ENCODE measurements at places on chromosomes 12 and 14.

DNA sequence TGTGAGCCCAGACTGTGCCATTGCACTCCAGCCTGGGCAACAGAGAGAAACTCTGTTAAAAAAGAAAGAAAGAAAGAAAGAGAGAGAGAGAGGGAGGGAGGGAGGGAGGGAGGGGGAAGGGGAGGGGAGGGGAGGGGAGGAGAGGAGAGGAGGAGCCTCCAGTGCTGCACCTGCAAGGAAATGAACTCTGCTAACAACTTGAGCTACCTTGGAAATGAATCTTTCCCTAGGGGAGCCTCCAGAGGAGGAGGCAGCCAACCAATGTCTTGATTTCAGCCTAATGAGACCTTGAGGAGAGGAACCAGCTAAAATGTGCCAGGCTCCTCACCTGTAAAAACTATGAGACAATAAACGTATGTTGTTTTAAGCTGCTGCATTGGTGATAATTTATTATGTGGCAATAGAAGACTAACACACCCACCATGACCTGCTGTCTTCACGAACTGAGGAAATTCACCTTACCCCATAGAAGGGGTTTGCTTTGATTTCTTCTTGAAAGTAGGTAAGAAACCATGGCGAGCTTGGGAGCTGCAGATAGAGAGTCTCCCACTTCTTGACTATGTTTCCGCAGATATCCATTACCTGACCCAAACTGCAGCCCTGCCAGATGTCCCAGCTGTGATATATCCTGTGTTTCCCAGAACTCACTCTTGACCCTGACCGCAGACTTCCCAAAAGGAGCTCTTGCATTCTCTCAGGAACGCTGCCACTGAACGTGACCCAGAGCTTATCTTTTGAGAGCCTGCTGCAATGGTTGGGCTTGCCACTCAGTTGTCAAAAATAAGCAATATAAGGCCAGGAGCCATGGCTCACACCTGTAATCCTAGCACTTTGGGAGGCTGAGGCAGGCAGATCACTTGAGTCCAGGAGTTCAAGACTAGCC lies 31.5 kb upstream of the TMPO start:
- no peak for DNase-seq

- no peak for DNase-seq
Observed at GRCh38 chr14:102629011-102629444, 36.6 kb downstream of the RCOR1 start.

DNA sequence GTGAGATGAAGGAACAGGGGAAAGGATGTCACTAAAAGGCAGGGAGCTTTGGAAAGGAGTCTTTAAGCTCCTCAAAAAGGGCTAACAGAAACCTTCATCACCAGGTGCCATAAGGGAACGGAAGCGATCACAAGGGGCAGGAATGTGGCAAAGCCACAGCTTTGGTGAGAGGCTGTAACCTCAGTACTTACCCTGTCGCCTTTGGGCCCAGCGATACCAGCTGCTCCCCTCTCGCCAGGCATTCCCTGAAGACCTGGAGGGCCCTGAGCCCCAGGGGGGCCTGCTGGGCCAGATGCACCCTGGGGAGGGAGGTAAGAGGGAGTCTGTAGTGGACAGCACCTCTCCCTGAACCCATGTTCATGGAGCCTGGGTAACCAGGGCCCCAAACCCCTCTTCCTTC lies 18.9 kb downstream of the TMEM106C start:
- DNase-seq = no peak

DNA sequence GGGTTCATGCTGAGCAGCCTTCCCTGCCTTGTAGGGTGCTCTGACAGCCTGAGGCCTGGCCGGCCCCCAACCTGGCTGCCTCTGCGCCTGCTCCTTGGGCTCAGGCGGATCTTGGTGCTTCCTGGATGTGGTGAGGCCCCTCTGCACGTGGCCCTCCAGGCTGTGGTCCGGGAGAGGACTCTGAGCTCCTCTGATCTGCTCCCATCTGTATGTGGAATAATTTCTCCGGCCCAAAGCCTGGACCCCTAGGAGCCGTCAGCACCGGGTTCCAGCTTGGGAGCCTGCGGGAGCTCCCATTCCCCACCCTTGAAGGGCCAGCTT lies 21.3 kb upstream of the EIF2B2 start:
- DNase-seq = no peak

GRCh38 chr12:6062757-6063735 lies 61.4 kb downstream of the VWF start:
- DNase-seq = no peak

DNA sequence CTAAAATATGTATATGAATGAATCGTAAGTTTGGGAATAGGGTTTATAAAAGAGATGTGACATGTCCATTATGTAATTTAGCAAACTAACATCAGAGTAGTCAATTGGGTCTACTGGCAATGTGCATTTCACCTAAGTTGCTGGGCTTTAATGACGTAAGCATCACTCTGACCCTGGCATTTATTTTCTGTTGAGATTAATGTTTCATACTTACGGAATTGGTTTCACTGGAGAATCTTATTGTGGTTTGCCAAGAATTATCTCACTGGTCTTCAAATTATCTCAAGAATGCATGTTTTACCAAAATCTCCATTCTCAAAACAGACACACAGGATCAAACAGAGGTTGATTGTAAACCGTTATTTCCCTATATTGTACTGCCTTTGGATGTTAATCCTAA lies 437.1 kb downstream of the NPAS3 start:
- DNase-seq = no peak

- no peak for DNase-seq
Observed at GRCh38 chr12:125124320-125124966, 59.2 kb downstream of the AACS start.

DNA sequence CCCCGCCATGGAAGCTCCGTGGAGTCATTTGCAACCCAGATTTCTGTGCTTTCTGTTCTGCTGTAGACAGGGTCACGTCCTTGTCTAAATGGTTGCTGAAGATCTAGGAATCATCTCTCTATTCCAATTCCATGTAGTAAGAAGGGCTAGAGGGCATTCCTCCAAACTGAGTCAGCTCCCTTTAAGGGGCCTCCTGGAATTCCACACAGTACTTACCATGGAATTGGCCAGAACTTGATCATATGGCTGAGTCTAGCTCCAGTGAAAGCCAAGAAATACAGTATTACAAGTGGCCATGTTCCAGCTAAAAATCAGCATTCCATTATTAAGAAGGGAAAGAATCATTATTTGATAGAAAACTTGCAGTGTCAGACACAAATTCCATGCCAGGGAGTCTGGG lies 171.9 kb downstream of the PRKCH start:
- no peak for DNase-seq

GRCh38 chr12:88570103-88570502 lies 10.2 kb downstream of the KITLG start:
- no peak for DNase-seq

- no peak for DNase-seq
Observed at GRCh38 chr14:98189511-98189910, 1082.5 kb downstream of the BCL11B start.

GRCh38 chr14:68261092-68261842 lies 441.7 kb downstream of the RAD51B start:
- DNase-seq = no peak

DNA sequence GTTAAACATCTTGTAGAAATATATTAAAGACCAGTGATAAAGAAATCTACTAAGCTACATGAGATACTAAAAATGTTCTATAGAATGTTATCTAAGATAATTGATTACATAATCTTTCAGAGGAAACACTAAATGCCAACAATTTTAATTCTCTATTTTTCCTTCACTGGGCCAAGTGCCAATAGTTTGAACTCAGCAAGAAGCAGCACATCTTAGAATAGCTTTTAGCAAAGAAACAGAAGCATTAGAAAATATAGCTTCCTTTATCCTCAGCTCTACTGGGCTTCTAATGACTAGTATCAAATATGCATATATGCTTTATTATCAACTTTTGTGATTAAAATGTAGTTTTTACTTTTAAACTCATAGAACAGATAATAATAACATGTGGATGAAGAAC lies 461.4 kb upstream of the USP15 start:
- no peak for DNase-seq

GRCh38 chr14:55180006-55180405 lies 11.4 kb downstream of the DLGAP5 start:
- no peak for DNase-seq

DNA sequence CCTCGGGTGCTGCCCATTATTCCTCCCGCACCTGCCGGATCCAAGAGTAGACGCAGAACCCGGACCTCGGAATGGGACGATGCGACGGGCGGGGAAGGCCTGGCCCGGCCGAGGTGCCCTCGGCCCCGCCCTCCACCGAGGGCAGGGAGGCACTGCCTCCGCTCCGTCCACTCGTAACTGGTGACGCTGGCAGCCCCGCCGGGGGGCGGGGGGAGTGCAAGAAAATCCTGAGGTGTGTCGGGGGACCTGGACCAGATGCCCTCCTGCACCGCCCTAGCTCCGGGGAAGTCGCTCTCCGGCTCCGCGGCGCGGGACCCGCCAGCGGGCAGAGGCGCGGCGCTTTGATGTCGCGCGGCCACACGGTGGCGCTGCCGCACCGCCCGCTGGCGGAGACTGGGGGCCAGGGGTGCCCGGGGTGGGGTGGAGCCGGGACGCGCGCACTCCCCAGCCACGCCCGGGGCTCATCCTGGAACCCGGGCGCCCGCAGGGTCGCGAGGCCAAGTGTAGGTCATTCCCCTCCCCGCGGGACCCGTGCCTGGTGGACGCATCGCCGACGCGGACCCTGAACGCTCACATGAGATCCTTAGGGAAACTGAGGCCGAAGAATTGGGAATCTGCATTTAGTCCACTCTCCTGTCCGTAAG lies 202.8 kb downstream of the TTC8 start:
- no peak for DNase-seq

GRCh38 chr12:89155826-89156225 lies 196.5 kb downstream of the DUSP6 start:
- no peak for DNase-seq

- DNase-seq = no peak
Observed at GRCh38 chr14:72565149-72565559, 328.7 kb downstream of the DPF3 start.

- DNase-seq = no peak
Observed at GRCh38 chr12:1691123-1692007, 495 bp downstream of the ADIPOR2 start.

GRCh38 chr14:34713681-34714319 lies 593 bp downstream of the CFL2 start:
- DNase-seq = no peak

DNA sequence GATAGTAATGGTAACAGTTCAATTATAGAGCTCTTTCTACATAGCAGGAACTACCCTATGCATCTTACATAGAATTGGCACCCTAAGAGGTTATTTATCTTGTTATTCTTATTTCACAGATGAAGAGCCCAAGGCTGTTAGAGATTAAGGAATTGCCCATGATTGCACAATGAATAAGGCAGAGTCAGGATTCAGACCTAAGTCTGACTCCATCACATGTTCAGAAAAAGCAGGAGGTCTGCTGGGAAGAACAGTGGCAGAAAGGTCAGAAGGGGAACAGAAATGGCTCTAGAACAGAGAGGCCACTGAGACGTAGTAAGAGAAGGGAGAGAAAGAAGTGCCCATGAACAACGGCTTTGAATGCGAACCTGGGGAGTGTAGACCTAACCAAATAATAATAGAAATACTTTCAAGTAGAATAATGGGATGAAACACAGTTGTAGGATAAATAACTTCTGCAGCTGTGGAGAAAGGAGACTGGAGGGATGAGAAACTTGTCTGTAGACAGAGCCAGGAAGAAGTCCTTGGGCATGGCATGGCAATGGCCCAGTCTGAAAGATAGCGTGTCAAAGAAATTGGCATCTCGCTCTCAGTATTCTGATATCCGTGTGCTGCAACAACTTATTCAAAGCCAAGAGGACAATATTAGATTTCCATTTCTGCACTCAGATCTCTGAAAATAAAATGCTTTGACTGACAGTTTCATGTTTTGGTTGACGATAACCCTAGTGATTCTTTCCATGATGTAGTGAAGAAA lies 17.6 kb downstream of the MYBPC1 start:
- no peak for DNase-seq

- no peak for DNase-seq
Observed at GRCh38 chr14:34181338-34181737, 230.5 kb upstream of the EGLN3 start.

GRCh38 chr14:95518045-95518751 lies 1.7 kb upstream of the SYNE3 start:
- DNase-seq = no peak

GRCh38 chr12:88227871-88228270 lies 85.8 kb downstream of the TMTC3 start:
- DNase-seq = no peak
